ENCODE measurements at places on chromosomes 7 and 10.

GRCh38 chr10:88889559-88890337 is 9.7 kb downstream of the STAMBPL1 start:
- DNase-seq: no peak

DNA sequence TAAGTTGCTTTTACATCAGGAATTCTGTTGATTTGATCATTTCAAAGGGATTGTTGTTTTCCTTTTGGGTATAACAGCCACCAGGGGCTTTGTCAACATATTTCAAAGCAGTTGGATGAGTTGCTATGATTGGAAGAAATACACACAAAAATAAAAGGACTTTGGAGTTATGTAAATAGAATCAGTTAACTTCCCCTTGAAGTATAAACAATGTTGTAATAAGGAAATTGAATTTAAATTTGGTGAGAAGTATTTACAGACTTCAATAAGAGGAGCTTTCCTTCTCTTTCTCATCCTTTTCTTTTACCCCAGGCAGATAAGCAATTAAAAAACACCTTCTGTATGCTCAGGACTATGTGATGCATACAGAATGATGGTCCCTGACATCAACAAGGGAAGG is 199.7 kb downstream of the LHFPL3 start:
- DNase-seq: no peak

- no peak for DNase-seq
Observed at GRCh38 chr10:11876324-11876723, 53.2 kb downstream of the PROSER2 start.

DNA sequence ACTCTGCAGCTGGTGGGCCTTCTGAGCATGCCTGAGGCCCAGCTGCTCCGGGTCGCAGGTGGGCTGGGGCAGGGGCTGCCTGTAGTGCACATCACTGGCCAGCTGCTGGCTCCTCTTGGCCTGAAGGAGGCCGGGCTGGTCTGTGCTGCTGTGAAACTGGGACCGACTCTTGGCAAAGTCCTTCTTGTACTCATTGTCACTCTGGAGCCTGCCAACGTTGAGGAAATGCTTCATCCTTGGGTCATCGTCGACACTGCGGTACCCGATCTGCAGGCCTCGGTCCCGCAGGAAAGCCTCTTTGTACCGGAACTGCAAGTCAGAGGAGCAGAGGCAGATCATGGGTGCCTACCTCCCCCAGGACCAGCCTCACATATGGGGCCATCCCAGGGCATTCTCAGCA is 37.7 kb downstream of the HABP2 start:
- no peak for DNase-seq

DNA sequence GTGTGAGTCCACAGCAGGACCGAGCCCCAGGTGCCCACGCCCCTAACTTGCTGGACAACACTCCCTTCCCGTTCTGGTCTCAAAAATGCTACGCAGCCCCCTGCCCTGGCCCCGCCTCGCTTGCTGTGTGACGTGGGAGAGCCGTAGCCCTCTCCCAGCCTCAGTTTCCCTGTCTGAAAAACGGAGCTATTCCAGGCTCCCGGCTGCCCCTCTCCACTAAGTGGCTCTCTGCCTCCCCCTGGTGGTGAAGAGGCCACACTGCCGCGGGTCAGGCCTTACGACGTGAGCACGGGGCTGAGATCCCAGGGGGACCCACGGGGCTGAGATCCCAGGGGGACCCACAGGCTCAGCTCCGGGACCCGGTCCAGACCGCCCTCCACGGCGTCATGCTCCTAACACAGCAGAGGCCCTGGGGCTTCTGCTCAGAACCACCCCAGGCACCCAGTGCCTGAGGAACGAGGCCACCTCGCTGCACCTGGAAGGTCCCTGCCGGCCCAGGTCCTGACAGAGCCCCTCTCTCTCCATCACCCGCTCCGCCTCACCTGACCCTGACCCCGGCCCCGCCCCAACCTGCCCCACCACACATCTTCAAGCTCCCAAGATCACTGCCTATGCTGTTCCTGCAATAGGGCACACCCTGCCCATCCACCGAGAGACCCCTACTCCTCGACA is 26.7 kb downstream of the MICALL2 start:
- DNase-seq: no peak

GRCh38 chr10:51716981-51717380 is 17.6 kb upstream of the CSTF2T start:
- DNase-seq: no peak

GRCh38 chr10:77072836-77073662 is 564.6 kb downstream of the KCNMA1 start:
- DNase-seq: no peak

GRCh38 chr7:131648491-131648890 is 92.1 kb upstream of the PODXL start:
- DNase-seq: no peak

DNA sequence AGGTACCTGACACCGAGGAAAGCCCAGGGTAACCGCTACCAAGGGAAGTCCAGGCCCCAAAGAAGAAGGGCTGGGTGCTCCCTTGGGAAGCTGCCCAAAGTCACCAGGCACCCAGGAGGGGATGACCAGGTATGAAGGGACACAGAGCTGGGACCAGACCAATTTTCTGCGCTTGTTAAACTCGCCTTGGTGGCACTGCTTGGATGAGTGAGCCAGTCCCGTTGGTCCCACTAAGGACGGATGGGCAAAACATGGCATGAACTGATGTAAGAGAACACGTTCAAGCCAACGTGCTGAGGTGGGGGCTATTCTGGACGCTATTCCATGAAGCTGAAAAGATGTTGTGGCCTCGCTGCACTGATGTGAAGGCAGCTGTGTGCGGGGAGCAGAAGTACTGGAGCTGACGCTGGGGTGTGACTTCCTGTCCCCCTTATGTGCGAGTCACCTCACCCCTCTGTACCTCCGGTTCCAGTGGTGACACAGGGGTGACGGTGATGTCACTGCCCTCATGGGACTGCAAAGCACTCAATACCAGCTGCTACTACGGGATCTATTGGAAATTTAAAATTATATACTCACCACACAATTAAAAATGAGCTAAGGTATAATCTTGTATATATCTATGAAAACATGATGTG is 73.6 kb downstream of the COBL start:
- no peak for DNase-seq

GRCh38 chr10:124298891-124299290 is 119.8 kb downstream of the OAT start:
- DNase-seq: no peak

DNA sequence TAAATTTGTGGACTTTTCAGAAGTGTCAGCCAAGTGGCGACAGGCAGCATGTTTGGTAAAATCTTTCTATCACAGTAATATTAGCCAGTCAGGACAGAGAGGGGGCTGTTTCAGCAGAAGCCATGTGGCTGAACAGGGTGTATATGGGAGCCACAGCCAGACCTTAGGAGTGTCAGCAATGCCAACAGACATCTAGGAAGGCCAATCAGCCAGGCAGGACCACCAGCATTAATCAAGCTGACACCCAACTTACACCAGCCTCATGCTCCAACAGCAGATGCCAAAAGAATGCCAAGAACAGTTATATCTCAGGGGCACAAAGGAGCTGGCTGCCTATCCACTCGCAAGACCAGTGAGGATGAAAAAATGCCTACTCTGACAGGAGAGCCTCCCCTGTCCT is 54.8 kb downstream of the RAPGEF5 start:
- no peak for DNase-seq

GRCh38 chr7:76193883-76194282 is 7.8 kb upstream of the SRRM3 start:
- no peak for DNase-seq

GRCh38 chr10:97573021-97573420 is 442 bp downstream of the ANKRD2 start:
- DNase-seq: no peak

DNA sequence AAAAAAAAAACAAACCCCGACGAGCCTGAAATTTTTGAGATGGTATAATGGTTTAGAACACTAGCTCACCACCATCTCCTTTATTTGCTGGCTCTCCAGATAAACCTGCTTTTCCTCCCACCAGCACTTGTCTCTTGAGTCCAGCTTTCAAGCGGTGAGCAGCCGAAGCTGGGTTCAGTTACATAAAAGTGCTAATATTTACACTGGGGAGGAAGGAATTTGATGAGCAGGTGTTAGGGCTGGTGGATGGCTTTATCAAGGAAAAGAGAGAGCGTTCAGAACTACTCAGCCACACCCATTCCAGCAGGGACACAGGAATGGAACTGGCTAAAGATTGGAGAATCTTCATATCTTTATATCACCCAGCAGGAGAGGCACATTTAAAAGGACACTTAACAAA is 6.6 kb upstream of the CALML3 start:
- DNase-seq: no peak

- DNase-seq: no peak
Observed at GRCh38 chr7:66043681-66044497, 31.7 kb upstream of the ASL start.

- no peak for DNase-seq
Observed at GRCh38 chr7:42742318-42742717, 169.6 kb downstream of the C7orf25 start.

DNA sequence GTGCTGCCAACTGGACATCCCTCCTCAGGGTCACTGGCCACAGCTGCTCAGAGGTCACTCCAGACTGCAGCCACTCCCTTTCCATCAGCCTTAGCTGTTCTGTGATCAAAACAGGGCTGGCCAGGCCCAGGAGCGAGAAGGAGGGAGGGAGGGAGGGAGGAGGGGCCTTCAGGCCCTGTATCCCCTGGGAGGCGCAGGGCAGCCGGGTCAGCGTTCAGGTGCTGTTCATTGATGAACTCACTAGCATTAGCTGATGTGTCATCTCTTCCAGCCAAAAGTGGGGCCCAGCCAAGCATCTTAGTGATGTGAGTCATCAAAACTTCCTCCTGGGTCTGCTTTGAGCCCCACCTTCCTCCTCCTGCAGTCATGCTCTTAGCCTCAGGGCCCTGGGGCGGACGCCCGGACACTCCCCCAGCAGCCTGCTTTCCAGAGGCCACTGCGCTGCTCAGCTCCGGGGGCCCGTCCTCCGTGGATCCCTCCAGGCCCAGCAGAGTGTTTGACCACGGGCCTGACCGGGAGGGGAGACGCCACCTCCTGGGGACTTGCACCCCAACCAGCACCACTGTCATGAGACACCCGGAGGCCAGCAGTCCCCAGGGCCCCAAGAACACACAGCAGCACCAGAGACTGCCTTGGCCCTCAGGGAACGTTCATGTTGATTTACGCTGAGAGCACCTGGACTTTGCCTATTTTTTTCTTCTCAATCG is 149.2 kb downstream of the PRKAG2 start:
- DNase-seq: no peak

- DNase-seq: no peak
Observed at GRCh38 chr7:66205741-66206090, 582 bp downstream of the TPST1 start.

DNA sequence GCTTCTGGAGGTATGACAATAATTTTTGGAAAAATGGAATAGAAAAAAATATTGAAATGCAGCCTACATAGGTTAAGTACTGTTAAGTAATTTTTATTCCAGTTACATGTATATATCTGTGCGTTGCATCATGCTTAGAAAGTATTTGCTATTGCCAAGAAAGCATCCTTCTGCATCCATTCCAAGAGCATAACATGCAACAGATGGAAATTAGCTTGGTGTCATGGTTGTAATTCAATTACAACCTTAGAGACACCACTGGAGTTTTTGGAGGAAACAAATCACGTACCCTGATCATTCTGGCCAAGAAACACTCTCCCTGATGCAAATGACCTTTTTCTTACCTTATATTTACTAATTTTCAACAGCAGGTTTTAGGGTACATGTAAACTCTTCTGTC is 1.7 kb downstream of the AKR1B1 start:
- DNase-seq: no peak

GRCh38 chr7:6338551-6339274 is 66.3 kb upstream of the CYTH3 start:
- DNase-seq: no peak

DNA sequence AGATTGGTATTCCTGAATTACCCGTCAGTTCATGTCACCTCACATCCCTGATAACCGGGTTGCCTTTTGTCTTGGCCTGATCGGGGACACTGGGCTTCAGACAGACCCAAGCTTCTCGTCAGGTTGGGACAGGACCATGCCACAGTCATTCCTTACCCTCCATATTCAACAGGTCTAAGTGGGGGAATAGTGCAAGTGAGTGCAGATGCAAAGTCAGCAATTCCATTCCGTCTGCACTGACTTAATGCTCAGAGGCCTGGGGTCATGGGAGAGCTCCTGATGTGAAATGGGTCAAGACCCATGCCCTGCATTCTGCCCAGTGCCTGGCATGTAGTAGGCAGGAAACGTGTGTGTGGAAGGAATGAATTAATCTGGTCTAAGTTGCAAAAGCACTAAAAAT is 95.4 kb upstream of the PITRM1 start:
- DNase-seq: no peak

- DNase-seq: no peak
Observed at GRCh38 chr7:1917221-1918062, 247.4 kb downstream of the ELFN1 start.

GRCh38 chr7:35252612-35253459 is 1.1 kb downstream of the TBX20 start:
- DNase-seq: no peak

DNA sequence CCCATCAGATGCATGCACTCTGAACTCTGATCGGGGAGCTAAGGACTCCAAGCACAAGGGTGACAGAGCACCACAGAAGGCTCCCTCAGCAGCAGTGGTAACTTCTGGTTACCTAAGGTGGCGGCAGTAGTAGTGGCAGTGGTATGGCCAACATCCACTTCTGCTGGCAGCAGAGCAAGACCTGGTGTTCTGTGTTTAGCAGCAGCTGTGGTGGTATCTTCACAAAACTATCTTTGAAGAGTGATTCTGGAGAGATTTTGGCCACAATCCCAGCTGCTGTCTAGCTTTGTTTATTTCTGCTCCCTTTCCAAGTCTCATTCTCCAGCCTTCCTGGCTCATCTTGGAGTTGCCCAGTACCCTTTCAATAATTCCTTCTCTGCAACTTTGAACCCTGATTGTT is 102.4 kb upstream of the LRGUK start:
- DNase-seq: no peak

DNA sequence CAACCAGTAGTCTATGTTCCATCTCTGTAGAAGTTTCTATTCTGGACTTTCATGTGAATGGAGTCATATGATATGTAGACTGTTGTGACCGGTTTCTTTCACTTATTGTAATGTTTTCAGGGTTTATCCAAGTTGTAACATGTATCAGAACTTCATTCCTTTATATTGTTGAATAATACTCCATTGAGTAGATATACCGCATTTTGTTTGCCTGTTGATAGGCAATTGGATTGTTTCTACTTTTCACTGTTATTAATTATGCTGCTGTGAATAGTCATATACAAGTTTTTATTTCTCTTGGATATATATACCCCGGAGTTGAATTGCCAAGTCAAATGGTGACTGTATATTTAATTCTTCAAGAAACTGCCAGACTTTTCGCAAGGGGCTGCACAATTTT is 40.1 kb downstream of the SNX10 start:
- DNase-seq: no peak
